ENCODE measurements at places on chromosomes 1 and 21. TPM values are rescaled to one million over a fixed set of nuclear protein-coding genes. Genes with fewer than 3 reads are reported as not detected.

GRCh38 chr1:21289700-21290545, at the start of gene ECE1:
TSS of gene ECE1 (minus strand) at chr1:21290463. CDS start at chr1:21290414, 49 bp downstream.
- no peaks in the 10 kb centered on the region for H3K27me3 ChIP-seq
- H3K27ac ChIP-seq: peak within 1 kb of the TSS; percentile 98
- DNase-seq: peak; percentile 48
- peaks cover 58% of the 10 kb centered on the region for H3K4me1 ChIP-seq

Gene KIF14
- 0.10 TPM for total RNA-seq

GRCh38 chr1:168466092-168466713, 77.6 kb downstream of the XCL2 start:
- peak overlapping the region; percentile 51 for H3K27ac ChIP-seq
- peak overlapping the region; percentile 58 for H3K4me3 ChIP-seq
- peaks cover 67% of the 10 kb centered on the region for H3K4me1 ChIP-seq

GRCh38 chr1:89382479-89382878, 18.6 kb downstream of the GBP6 start:
- H3K36me3 ChIP-seq: no peaks in the 10 kb centered on the region
- H3K4me3 ChIP-seq: no peak overlapping the region
- H3K4me1 ChIP-seq: peaks cover 4% of the 10 kb centered on the region

Gene CYP4Z1
- not detected for total RNA-seq

- no peaks in the 10 kb centered on the region for H3K4me1 ChIP-seq
- no peaks in the 10 kb centered on the region for H3K36me3 ChIP-seq
- H3K27me3 ChIP-seq: no peaks in the 10 kb centered on the region
- H3K27ac ChIP-seq: no peak overlapping the region
- no peak overlapping the region for H3K4me3 ChIP-seq
Measured at GRCh38 chr21:23003951-23004350, 2005.7 kb downstream of the NCAM2 start.

DNA sequence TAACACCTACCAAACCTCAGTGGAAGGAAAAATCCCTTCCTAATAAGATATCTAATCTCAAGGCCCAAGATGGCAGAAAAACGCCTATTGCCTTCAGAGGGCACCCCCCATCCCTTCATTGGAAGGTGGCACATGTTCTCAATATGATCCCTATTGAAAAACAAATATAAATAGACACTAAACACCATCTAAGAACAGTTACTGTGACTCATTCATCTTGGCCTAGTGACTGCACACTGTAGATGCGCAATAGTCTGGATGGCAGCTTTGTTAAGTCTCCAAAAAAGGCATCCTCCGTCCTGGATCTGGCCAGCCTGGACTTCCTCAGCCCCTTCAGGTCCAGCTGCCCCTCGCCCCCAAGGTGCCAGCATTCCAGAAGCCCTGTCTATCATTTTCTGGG, 121.9 kb downstream of the CAPN8 start:
- H3K27ac ChIP-seq: no peak overlapping the region
- no peak for DNase-seq
- H3K27me3 ChIP-seq: peaks cover 2% of the 10 kb centered on the region
- H3K4me3 ChIP-seq: no peak overlapping the region
- H3K4me1 ChIP-seq: no peaks in the 10 kb centered on the region

Gene RBBP4
- 193 TPM for total RNA-seq

Gene PDC
- total RNA-seq: not detected

- no peak overlapping the region for H3K4me3 ChIP-seq
- no peak for DNase-seq
- H3K4me1 ChIP-seq: no peaks in the 10 kb centered on the region
- H3K36me3 ChIP-seq: no peaks in the 10 kb centered on the region
- peaks cover 4% of the 10 kb centered on the region for H3K27me3 ChIP-seq
Measured at GRCh38 chr1:240720976-240721375, 109.0 kb upstream of the GREM2 start.

GRCh38 chr1:199403531-199404116, 623.9 kb upstream of the NR5A2 start:
- no peaks in the 10 kb centered on the region for H3K27me3 ChIP-seq
- DNase-seq: no peak
- no peaks in the 10 kb centered on the region for H3K36me3 ChIP-seq
- H3K4me1 ChIP-seq: peaks cover 23% of the 10 kb centered on the region
- no peak overlapping the region for H3K4me3 ChIP-seq
- no peak overlapping the region for H3K27ac ChIP-seq

GRCh38 chr1:6490181-6491080, 1.0 kb downstream of the PLEKHG5 start:
- peaks cover 2% of the 10 kb centered on the region for H3K36me3 ChIP-seq
- H3K4me3 ChIP-seq: peak overlapping the region; percentile 80
- peaks cover 18% of the 10 kb centered on the region for H3K27me3 ChIP-seq
- H3K27ac ChIP-seq: peak overlapping the region; percentile 64
- peaks cover 43% of the 10 kb centered on the region for H3K4me1 ChIP-seq

DNA sequence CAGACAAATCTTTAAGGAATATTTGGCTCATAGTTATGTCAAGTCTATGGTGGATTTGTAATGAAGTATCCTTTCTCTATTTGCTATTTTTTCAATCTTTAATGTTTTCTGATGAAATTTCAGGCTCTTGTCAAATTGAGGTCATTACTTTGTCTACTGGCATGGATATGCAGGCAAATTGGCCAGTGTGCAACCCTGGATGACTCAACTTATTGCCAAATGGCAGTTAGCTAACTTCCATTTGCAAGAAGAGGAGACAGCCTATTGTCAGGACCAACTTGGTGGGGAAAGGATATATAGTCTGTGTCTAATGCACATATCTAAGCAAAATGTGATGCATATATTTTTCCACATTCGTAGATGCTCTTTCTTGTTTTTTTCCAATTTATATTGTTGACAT, 530.5 kb downstream of the PTBP2 start:
- no peak overlapping the region for H3K4me3 ChIP-seq
- H3K4me1 ChIP-seq: no peaks in the 10 kb centered on the region
- no peak for DNase-seq
- peaks cover 10% of the 10 kb centered on the region for H3K36me3 ChIP-seq
- no peak overlapping the region for H3K27ac ChIP-seq
- no peaks in the 10 kb centered on the region for H3K27me3 ChIP-seq

Gene SPATA17
- total RNA-seq: not detected

DNA sequence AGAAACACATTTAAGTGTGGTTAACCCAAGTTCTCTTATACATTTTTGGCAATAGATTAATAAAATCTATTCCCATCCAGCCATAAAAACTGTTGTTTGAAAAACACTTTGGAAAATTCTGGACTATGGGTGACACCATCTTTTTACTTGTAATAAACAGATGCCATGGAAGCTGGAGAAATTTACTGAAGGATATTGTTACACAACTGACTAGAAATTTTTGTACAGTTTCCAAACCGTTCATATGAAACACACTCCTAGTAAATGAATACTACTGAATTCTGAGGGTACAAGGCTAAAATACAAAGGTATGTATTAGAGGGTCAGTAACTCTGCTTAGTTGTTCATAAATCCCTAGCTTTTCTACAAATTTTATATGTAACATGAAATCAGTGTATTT, 48.7 kb downstream of the TRIM33 start:
- peaks cover 41% of the 10 kb centered on the region for H3K4me1 ChIP-seq
- peaks cover 57% of the 10 kb centered on the region for H3K36me3 ChIP-seq
- H3K27me3 ChIP-seq: no peaks in the 10 kb centered on the region
- no peak overlapping the region for H3K4me3 ChIP-seq
- H3K27ac ChIP-seq: no peak overlapping the region

GRCh38 chr1:204685236-204686006, at the start of gene LRRN2:
TSS of gene LRRN2 (minus strand) at chr1:204685738. CDS start at chr1:204619992, 65,746 bp downstream.
- no peaks in the 10 kb centered on the region for H3K36me3 ChIP-seq
- H3K27me3 ChIP-seq: peaks cover 12% of the 10 kb centered on the region
- H3K4me3 ChIP-seq: peak within 1 kb of the TSS; percentile 50
- DNase-seq: no peak

Gene PPIAL4G
- total RNA-seq: 2.6 TPM

- peaks cover 30% of the 10 kb centered on the region for H3K27me3 ChIP-seq
- DNase-seq: no peak
- no peak overlapping the region for H3K27ac ChIP-seq
- H3K4me3 ChIP-seq: no peak overlapping the region
Measured at GRCh38 chr1:22606161-22606560, 30.3 kb upstream of the C1QA start.
